Activated naive CD8-positive, alpha-beta T cell treated with anti-CD3 and anti-CD28 coated beads, Interleukin-2, amount 10 ng/mL, durations not matched to agents 7 days and 5 days (primary cell): ENCODE measurements at places on chromosomes 4 and X. TPM values are rescaled to one million over a fixed set of nuclear protein-coding genes. Genes with fewer than 3 reads are reported as not detected.
A peak's percentile ranks its signal among the peaks of the same experiment; 100 is the strongest.

GRCh38 chrX:23901060-23901459 is 6.7 kb downstream of the APOO start:
- no peak overlapping the region for H3K27ac ChIP-seq
- peaks cover 6% of the 10 kb centered on the region for H3K4me1 ChIP-seq
- DNase-seq, result no peak
- no peaks in the 10 kb centered on the region for H3K27me3 ChIP-seq
- no peaks in the 10 kb centered on the region for H3K36me3 ChIP-seq

GPR143 gene
- not detected for total RNA-seq

SPIN2A gene
- total RNA-seq, result 1.6 TPM

- H3K36me3 ChIP-seq, result no peaks in the 10 kb centered on the region
- no peaks in the 10 kb centered on the region for H3K27me3 ChIP-seq
- no peaks in the 10 kb centered on the region for H3K4me1 ChIP-seq
- no peak for DNase-seq
- H3K27ac ChIP-seq, result no peak overlapping the region
- H3K4me3 ChIP-seq, result no peak overlapping the region
These were observed 28.1 kb upstream of the GPC3 start for GRCh38 chrX:134013524-134013923.

DNA sequence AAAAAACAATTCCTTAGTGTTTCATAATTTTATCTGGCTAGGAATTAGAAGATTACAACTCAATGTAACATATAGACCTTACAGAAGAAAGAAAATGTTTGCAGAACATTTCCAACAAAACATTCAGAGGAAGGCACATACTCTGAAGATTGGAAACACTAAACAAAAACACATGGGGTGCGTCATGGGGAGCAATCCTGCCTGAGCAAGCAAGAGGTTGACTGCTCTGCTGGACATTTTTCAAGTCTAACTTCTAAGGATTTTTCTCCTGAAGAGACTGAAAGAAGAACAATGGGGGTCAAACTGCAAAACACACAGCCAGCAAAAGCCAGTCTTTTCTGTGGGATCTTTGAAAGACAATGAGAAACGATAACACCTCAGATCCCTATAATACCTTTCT is 182.8 kb downstream of the GUCY2F start:
- no peak for DNase-seq
- no peaks in the 10 kb centered on the region for H3K36me3 ChIP-seq
- H3K27ac ChIP-seq, result no peak overlapping the region
- H3K4me3 ChIP-seq, result no peak overlapping the region
- no peaks in the 10 kb centered on the region for H3K27me3 ChIP-seq

DNA sequence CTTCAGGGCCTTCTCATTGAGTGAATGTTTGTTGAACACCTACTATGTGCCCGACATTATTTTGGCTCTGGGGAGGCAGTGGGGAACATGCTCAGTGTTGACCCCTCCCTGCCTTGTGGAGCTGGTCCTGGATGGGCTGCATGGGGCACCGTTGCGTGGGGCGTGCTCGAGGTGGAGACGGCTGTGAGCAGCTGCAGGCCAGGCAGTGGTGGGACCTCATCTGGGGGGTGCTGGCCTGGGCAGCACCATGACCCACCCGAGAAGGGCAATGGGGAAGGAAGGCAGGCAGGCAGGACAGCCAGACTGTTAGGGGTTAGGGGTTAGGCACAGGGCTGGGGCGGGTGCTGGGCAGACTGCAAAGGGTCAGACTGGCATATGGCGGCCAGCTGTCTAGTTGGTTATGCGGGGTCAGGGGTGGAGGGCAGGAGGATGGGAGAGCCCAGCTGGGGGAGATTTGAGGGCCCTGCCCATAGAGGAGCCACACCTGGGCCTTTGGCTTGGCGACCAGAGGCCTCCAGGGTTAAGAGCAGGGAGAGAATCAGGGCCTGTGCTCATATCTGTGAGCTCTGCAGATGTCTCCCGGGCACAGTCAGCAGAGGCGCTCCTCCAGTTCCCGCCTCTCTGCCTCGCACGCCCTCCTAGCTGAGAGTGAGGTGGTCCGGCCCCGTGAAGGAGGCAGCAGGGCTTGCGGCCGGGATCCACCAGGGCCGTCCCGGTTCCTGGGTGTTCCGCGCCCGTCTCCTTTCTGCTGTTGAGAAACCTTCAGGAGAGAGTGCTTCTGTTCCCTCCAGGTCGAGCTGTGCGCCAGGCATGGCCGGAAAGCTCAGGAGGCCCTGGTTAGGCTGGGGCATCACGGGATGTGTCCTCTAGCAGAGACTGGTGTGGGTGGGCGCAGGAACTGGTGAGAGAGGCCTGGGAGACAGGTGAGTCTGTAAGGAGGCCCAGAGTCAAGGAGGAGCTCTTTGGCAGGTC is 73.3 kb downstream of the RGS12 start:
- no peaks in the 10 kb centered on the region for H3K36me3 ChIP-seq
- no peak for DNase-seq
- peaks cover 24% of the 10 kb centered on the region for H3K27me3 ChIP-seq

GPR34 gene
- total RNA-seq, result 2.7 TPM

GRCh38 chr4:39450618-39451017 is 8.1 kb downstream of the RPL9 start:
- H3K27ac ChIP-seq, result no peak overlapping the region
- H3K4me1 ChIP-seq, result peaks cover 24% of the 10 kb centered on the region
- no peak for DNase-seq
- H3K27me3 ChIP-seq, result peaks cover under 1% of the 10 kb centered on the region

RAB41 gene
- total RNA-seq, result not detected

- no peak overlapping the region for H3K27ac ChIP-seq
- H3K4me3 ChIP-seq, result no peak overlapping the region
- no peaks in the 10 kb centered on the region for H3K36me3 ChIP-seq
- peaks cover 59% of the 10 kb centered on the region for H3K27me3 ChIP-seq
These were observed 39.3 kb downstream of the MEPE start for GRCh38 chr4:87872028-87872427.

DNA sequence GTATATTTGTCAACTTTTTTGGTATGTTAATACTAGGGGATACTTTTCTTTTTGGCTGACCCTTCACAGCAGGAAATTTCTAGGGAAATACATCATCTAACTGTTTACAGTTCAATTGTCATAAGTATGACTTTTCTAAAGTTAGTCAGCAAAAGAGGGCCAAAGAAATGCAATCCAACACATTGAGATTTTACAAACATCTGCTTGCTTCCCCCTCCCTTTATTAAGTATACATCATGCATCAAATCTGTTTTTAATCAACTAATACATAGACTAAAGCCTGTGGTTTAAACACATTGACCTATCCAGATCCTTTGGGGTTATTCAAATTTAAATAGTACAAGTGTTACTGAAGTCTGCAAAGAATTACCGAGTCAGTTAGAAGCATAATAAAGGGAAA is 93.9 kb downstream of the MID1 start:
- H3K4me3 ChIP-seq, result no peak overlapping the region
- no peaks in the 10 kb centered on the region for H3K4me1 ChIP-seq
- H3K36me3 ChIP-seq, result no peaks in the 10 kb centered on the region
- no peak overlapping the region for H3K27ac ChIP-seq

RNF128 gene
- total RNA-seq, result not detected

DNA sequence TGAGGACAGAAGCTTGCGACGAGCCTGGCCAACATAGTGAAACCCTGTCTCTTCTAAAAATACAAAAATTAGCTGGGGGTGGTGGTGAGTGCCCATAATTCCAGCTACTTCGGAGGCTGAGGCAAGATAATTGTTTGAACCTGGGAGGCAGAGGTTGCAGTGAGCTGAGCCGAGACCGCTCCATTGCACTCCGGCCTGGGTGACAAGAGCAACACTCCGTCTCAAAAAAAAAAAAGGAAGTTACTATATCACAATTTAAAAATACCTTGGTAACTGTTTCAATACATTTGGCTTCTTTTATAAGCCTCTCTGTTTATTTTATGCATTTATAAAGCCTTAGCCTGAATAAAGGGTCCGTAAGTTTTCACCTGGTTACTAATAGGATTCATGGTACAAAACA is 46.6 kb upstream of the CHRNA9 start:
- H3K27ac ChIP-seq, result peak overlapping the region; percentile 43
- H3K4me3 ChIP-seq, result no peak overlapping the region
- H3K4me1 ChIP-seq, result peaks cover 51% of the 10 kb centered on the region
- H3K36me3 ChIP-seq, result peaks cover 5% of the 10 kb centered on the region
- no peaks in the 10 kb centered on the region for H3K27me3 ChIP-seq
- DNase-seq, result no peak

DNA sequence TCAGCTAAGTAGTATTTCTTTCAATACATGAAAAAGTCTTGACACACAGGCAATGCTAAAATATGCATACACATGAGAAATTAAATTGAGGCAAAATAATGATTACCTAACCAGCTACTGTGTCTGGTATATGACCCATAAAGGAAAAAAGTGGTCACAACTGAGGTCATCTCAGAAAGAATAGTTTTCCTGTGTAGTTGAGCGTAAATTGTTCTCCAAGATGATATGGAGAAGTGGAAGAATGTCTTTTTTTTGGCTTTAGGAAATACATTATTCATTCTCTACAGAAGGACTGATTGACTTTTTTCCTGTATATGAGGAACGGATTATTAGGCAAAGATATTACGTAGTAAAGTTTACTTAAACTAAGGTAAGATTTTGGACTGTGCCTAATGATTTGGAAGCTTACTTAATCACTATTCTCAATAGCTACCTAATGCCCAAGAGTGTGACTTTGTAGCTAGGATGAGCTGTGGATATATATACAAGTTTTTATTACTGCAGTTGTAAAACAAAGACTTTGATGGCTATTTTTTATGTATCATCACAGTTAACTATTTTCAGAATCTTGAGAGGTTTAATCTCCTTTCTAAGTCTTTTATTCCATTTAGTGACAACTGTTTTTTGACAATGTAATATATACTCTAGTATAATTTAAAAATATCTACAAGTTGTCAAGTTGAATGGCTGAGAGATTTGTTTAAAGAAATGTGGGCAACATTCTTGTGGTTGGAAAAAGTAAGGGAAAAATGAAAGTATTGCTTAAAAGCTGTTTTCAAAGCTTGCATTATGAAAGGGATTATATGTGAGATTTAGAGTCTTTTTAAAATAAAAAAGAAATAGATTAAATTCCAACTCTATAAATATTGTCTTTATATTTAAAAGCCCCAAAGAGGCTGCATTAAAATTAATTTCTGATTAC is 100.2 kb downstream of the PDLIM5 start:
- H3K27me3 ChIP-seq, result no peaks in the 10 kb centered on the region
- no peak for DNase-seq
- peaks cover 2% of the 10 kb centered on the region for H3K36me3 ChIP-seq

TCEAL6 gene
- not detected for total RNA-seq

DNA sequence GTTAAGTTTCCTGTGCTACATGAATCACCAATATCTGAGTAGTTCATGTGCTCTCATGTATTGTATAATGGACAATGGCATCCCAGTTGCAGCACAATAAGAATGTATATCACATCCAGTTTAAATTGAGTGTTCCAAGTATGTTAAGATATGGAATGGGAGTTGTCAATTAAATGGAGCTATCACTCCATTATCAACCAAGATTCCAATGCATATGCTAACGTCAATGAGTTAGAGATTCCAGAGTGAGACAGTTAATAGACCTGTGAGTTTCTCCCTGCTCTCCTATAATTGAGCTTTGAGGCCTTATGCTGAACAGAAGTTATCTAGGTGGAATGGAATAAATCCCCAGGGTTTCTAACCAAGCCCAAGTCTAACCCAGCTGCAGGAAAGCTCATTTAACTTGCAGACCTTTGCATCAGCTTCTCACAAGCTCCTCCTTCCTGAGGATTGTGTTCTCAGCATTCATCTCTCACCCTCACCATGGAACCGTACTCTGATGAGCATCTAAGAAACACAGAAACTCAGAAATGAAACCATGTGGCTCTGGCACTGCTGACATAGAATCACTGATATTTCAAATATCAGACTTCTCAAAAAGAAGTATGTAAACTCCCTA is 84.8 kb downstream of the TIGD2 start:
- peaks cover 13% of the 10 kb centered on the region for H3K27me3 ChIP-seq
- no peak overlapping the region for H3K27ac ChIP-seq
- DNase-seq, result no peak
- H3K36me3 ChIP-seq, result no peaks in the 10 kb centered on the region
- H3K4me1 ChIP-seq, result no peaks in the 10 kb centered on the region

DNA sequence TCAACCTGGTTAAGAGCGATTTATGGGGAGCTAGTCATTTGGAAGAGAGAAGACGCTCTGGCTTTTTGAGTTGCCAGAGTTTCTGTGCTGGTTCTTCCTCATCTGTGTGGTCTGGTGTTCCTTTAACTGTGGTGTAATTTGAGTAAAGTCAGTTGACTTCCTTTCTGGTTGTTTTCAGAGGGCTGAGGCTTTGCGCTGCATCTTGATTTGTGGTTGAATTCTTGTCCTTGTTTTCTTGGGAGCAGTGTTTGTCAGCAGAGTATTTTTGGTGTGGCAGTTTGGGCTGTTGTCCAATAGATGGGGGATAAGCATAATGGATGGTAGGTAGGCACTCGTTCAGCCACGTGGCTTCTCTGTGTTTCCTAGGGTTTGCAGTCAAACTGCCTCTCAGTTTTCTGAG is 2143.2 kb upstream of the TENM3 start:
- no peaks in the 10 kb centered on the region for H3K27me3 ChIP-seq
- no peak overlapping the region for H3K27ac ChIP-seq
- DNase-seq, result no peak

DNA sequence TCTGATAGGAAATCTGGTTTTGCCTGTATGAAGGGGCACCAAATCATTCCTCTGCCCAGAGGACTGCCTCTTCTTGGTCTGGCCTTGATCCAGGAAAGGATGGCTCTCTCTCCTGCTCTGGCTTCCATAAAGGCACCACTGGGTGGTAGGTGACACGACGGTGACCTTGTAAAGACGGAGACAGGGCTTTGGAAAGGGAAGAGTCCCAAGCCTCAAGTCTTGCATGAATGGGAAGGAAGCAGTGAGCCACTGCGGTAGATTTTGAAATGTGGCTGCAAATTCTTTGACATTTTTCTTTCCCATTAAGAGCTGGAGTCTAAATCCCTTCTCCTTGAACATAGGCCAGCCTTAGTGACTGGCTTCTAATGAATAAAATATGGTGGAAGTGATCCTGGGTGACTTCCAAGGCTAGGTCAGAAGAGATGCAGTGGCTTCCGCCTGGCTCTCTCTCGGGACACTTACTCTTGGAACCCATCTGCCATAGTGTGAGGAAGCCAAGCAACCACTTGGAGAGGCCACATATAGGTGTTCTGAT is 347.4 kb downstream of the BCOR start:
- peaks cover 10% of the 10 kb centered on the region for H3K4me1 ChIP-seq
- peak overlapping the region; percentile 22 for H3K4me3 ChIP-seq
- DNase-seq, result no peak
- peak overlapping the region; percentile 56 for H3K27ac ChIP-seq

GRCh38 chr4:1938027-1938426 is 66.8 kb downstream of the NSD2 start:
- DNase-seq, result no peak
- peaks cover 21% of the 10 kb centered on the region for H3K36me3 ChIP-seq
- no peak overlapping the region for H3K4me3 ChIP-seq
- H3K4me1 ChIP-seq, result peaks cover 1% of the 10 kb centered on the region
- H3K27ac ChIP-seq, result no peak overlapping the region

HSPA4L gene
- 0.06 TPM for total RNA-seq

ARHGAP4 gene
- 356 TPM for total RNA-seq

DCX gene
- total RNA-seq, result not detected

- DNase-seq, result no peak
- no peaks in the 10 kb centered on the region for H3K4me1 ChIP-seq
- H3K27me3 ChIP-seq, result no peaks in the 10 kb centered on the region
- no peak overlapping the region for H3K4me3 ChIP-seq
- no peaks in the 10 kb centered on the region for H3K36me3 ChIP-seq
- H3K27ac ChIP-seq, result no peak overlapping the region
These were observed 692.1 kb upstream of the POU3F4 start for GRCh38 chrX:82816001-82816400.

CRLF2 gene
- total RNA-seq, result 0.71 TPM
